AG08395 (cell line): ENCODE measurements at places on chromosomes 5 and 9.

GRCh38 chr9:99592834-99593574 is 228.7 kb upstream of the NR4A3 start:
- no peak for DNase-seq

- no peak for DNase-seq
These were observed 103.2 kb downstream of the MED27 start for GRCh38 chr9:131976157-131977108.

DNA sequence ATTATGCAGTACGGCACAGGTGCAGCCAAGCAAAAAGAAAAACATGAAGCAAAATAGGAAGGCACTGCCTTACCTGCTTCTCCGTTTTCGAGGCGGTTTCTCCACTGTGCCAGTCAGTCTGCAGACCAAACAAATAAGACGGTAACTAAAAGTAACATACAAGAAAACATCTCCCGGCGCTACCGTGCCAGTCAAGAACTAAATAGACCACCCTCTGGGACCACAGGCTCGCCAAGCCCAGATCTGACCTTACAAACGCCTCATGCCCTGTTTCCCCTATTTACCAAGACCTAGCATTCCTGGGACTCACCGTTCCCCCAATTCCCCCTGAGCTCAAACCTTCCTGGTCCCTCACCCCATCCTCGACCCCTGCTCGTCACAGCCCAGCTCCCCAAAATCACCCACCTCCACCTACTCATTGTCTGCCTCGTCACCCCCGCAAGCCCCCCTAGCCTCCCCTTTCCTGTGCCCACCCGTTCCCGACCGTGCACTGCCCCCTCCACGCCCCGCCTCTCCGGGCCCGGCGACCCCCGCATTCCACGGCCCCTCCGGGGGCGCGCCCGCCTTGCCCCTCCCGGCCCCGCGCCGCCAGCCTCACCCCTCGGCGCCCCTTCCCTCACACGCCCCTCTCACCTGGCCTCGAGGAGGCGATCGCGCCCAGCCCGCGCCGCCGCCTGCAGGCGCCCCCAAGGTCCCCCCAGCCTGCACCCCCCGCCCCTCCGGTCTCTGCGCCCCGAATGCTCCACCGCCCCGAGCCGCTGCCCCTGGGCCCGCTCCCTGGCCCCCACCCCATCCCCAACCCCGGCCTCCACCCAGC is 560 bp downstream of the SCAI start:
- DNase-seq: no peak

DNA sequence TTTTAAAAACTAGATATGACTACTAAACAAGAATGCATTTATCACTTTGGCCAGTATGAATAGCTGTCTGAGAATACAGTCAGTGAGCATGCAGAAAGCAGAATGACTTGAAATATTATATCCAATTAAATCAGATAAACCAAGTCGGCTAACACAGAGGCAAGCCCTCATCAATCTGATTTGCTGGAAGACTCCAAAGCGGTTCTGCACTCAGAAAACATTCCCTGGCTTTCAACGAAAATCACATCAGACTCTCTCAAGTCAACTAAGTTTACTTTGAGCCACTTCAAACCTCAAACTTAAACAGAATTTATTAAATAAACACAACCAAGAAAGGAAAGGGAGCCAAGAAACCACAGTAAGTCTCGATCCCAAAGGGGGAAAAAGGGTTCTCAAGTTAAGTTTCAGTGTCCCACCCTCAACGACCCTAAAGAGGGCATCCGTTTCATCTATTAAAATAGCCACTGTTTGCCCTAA is 1.4 kb downstream of the MYO10 start:
- DNase-seq: no peak

DNA sequence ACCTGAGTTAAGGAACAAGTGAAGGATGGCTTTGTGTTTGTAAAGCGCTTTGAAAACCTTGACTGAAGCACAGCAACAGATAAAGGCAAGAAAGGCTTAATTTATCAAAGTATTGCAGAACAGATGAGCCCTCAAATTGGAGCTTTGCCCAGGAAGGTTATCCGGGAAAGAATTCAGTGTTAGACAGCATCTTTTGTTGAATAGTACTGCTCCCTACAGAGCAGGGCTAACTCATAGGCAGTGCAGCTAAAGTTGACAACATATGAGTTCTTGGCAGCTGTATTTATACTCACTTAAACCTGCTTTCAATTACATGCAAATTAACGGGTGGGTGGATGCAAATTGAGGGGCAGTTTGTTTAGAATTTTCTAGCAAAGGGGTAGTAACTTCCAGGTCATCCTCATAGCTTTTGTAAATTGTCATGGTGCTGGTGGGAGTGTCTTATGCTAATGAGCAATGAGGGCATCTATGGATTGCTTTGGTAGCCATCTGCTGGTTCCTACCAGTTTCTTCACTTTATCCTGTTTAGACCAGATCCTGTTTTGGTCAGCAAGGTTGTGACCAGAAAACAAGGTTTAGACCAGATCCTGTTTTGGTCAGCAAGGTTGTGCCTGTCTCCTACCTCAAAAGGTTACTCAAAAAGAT is 105.8 kb downstream of the GDA start:
- DNase-seq: no peak

DNA sequence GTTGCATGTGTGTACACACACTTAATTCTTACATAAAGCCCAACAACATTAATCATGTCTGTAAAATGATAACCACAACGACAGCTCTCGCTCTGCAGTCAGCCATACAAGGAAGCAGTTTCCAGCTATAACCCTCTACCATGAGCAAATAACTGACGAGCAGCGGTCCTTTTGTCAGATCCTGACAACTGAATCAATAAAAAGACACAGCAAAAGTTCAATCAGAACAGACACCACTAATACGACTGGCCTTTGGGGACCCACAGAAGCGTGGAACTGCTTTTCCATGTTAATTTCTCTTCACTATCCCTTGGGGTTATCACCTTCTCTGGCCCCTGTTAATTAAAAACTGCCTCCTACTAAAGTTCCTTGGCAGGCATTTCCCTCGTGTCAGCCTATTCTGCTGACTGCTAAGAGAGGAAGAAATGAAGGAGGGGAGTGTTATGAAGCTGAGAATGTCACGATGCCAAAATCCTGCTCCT is 722.8 kb upstream of the GRAMD2B start:
- DNase-seq: no peak
